D341Med (cell line): ENCODE measurements at places on chromosomes 11 and 22.

- no peak for DNase-seq
Observed at GRCh38 chr11:96204366-96204659, 138.7 kb downstream of the MAML2 start.

DNA sequence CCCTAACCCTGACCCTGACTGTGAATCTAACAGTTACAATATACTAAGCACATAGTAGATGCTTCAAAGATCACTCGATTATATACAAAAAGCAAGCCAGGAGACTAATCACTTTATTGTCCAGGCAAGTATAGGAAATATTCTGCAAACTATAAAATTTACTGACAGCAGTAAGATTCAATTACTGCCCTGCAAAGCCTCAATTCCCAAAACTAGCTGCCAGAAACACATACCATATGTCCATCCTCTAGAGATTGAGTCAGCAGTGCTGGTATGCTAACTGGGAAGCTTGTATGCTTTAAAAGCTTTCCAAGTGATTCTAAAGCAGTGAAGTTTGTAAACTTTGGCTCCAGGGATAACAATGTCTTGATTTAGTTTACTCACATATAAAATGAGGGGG, 26.1 kb downstream of the CSTF3 start:
- DNase-seq: no peak

GRCh38 chr11:102469196-102469821, 16.7 kb upstream of the TMEM123 start:
- no peak for DNase-seq

DNA sequence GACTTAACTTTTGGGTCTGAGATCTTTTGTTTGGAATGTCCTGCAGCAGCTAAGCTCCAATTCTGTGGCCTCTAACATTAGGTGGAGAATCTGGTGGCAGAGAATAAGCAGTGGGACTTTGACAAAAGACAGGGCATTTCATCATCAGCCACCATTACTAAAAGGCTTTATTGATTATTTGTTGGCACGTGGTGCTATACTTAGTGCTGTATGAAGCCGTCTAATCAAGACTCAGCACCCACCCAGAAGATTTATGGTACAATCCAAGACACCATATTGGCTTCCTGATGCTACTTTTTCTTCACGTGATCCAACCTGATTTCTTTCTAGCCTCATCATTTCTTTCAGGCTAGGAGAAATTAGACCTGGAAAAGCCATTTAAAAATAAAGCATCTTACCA, 80.7 kb upstream of the GRAMD1B start:
- no peak for DNase-seq

DNA sequence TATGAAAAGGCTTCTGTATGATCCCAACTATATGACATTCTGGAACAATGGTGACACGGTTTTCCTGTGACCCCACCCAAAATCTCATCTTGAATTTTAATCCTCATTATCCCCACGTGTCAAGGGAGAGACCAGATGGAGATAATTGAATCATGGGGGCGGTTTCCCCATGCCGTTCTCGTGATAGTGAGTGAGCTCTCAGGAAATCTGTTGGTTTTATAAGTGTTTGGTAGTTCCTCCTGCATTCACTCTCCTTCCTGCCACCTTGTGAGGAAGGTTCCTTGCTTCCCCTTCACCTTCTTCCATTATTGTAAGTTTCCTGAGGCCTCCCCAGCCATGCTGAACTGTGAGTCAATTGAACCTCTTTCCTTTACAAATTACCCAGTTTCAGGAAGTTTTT, 53.1 kb upstream of the TSPAN18 start:
- DNase-seq: no peak

DNA sequence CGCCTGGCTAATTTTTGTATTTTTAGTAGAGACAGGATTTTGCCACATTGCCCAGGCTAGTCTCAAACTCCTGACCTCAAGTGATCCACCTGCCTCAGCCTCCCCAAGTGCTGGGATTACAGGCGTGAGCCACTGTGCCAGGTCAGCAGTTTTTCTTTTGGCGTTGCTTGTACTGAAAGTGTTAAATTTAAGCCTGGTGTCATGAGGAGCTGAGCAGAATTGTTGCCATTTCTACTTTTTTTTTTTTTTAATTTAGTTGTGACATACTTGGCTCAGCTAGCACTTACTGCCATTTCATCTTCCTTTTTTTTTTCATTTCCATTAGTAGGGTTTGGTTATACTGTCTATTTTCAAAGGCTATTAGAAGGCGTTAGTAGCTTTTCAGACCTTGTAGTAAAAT, 10.7 kb downstream of the TAB1 start:
- no peak for DNase-seq

DNA sequence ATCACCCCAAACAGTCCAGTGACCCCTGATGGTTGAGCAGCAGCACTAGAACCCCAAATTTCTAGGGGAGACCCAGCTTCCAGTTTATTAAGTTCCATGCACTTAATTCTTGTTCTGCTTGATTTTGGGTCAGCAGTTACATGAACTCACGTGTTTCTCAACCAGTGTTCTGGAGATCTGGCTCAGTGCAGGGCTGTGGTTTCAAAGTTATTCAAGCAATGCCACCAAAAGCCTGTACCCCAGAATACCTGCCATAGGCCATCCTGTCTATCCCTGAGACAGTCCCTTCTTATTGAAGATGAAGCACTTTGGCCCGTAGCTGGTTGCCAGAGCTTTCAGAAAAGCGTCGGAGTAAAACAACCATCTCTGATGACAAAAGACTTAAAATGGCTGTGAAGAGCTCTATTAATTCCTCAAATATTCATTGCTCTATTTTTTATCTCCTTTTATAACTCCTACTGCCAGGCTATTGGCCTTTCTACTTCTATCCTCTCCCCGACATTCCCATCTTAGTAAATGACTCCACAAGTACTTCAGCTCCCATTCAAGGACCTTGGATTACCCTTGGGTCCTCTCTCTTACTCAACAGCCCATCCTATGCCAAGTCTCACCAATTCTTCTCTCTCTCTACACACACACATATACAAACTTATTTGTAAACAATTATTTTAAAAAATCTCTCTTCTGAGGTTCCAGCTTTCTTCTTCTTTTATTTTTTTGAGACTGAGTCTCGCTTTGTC, 18.0 kb upstream of the VPREB1 start:
- DNase-seq: no peak

DNA sequence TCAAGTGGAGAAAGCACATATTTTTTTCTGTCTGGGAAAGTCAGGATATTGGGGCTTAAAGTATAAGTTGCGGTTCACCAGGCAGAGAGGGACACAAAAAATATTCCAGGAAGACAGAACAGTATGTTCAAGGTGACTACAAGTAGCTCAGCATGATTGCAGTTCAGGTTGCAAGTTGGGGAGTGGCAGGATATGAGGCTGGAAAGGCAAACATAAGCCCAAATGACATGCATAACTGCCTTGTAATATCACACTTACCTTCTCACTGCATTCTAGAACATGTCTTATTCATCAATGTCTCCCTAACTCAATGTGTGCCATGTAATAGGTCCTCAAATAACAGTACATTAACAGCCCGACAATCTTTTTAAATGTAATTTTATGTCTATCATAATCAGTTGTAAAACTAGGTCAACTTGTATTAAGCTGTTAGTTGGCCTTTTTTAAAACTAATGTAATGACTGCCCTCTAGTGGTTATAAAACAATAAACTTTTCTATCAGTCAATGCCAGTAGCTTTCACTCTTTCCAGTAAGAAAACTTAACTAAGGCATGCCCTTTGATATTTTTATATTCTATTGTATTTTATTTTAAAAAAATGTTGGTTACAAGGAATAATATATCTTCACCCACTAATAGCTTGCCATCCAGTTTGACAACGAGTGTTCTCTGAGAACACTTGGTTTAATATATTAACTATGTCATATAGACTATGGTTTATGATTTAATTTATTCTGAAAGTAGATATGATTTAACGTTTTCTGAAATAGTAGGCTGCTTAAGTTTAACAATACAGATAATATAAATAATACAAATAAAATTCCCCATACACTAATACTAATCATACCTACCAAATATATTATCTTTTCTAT, 39.4 kb upstream of the CFAP300 start:
- DNase-seq: no peak

- no peak for DNase-seq
Observed at GRCh38 chr11:110035357-110035756, 57.8 kb upstream of the ZC3H12C start.

GRCh38 chr22:40310081-40310767, 36.1 kb upstream of the ADSL start:
- no peak for DNase-seq
